Upper lobe of left lung (tissue), 6 donors: ENCODE measurements at places on chromosomes 7 and 10. TPM values are rescaled to one million over a fixed set of nuclear protein-coding genes. Genes with fewer than 3 reads are reported as not detected.

DNA sequence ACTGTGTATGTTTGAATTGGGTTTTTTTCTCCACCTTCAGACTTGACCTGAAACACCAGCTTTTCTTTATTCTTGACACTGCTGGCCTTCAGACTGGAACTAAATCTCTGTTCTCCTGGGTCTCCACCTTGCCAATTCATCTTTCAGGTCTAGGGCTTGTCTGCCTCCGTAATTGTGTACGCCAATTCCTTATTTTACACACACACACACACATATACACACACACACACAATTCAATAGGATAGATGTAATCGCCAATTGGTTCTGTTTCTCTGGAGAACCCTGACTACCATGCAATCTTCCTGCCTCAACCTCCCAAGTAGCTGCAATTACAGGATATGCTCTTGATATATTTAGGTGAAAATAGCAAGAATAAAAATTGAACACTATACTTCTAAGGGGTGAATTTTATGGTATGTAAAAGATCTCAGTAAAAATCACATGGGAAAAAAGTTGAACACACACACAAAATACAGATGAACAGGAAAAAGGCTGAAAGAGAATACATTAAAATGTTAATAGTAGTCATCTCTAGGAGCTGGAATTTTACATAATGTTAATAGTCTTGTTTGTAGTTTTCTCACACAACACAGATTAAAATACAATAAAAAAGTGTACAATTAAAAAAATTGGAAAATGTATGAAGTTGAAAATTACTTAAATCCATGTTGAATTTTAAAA, 6.6 kb upstream of the VCL start:
- H3K4me3 ChIP-seq: no peak overlapping the region
- no peaks in the 10 kb centered on the region for H3K36me3 ChIP-seq
- peak overlapping the region; percentile 71 for H3K27ac ChIP-seq

DNA sequence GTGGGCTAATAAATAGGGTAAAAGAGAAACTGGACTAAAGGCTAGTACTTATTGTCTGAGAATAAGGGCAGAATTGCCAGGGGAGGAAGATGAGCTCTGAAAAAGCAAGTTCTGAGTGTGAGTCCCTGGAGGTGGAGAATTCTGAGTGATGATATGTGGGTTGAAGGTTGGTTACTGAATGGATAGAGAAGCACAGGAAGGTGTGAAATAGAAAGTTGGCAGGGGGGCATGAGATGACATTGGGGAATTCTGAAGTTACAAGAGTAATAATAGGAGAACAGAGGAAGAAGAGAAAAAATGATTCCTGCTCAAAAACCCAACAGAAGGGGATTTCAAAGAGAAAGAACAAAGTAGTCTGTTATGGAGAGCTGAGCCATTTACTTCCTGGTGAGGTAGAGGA, 76.9 kb downstream of the PRKCQ start:
- H3K27ac ChIP-seq: no peak overlapping the region
- no peaks in the 10 kb centered on the region for H3K27me3 ChIP-seq
- DNase-seq: no peak
- no peak overlapping the region for H3K4me3 ChIP-seq
- no peaks in the 10 kb centered on the region for H3K36me3 ChIP-seq
- no peaks in the 10 kb centered on the region for H3K4me1 ChIP-seq

- peaks cover 9% of the 10 kb centered on the region for H3K4me1 ChIP-seq
- H3K27me3 ChIP-seq: no peaks in the 10 kb centered on the region
- no peaks in the 10 kb centered on the region for H3K36me3 ChIP-seq
- DNase-seq: no peak
- H3K27ac ChIP-seq: peak overlapping the region; percentile 60
- H3K4me3 ChIP-seq: no peak overlapping the region
These were observed 37.0 kb downstream of the RPA3 start for GRCh38 chr7:7681191-7681935.

DNA sequence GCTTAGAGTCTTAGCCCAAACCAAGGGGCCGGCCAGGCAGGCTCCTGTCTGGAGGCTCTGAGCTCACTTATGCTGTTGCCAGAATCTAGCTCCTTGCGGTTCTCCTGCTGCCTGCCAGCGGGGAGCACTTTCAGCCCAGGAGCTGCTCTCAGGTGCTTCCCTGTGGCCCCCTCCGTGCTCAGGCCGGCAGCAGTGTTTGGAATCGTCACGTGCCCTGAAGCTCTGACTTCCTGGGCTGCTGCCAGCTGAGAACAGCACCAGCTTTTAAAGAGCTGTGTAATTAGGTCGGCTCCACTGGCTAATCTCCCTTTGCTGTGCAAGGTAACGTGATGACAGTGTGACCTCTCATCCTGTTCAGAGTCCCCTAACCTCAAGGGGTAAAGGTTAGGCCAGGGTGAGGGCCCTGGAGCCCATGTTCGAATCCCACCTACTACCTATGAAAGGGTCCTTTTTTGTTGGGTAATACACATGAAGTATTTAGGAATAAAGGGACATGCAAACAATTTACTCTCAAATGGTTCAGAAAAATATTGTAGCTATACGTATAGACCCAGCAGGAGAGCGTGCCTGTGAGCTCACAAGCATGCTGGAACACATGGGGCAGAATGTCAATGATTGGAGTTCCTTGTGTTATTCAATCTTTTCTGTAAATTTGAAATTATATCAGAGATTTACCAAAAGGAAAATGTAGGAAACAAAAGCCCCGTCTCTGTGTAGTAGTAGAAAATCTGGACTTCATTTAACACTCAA, 16.6 kb downstream of the ZNF862 start:
- peak; percentile 83 for DNase-seq
- H3K27ac ChIP-seq: no peak overlapping the region
- peaks cover 4% of the 10 kb centered on the region for H3K4me1 ChIP-seq
- H3K4me3 ChIP-seq: no peak overlapping the region

- H3K27ac ChIP-seq: no peak overlapping the region
- peaks cover 17% of the 10 kb centered on the region for H3K36me3 ChIP-seq
- DNase-seq: no peak
- H3K4me3 ChIP-seq: no peak overlapping the region
- H3K4me1 ChIP-seq: peaks cover 7% of the 10 kb centered on the region
- no peaks in the 10 kb centered on the region for H3K27me3 ChIP-seq
These were observed 37.9 kb downstream of the ZC3HC1 start for GRCh38 chr7:130013241-130013640.

DNA sequence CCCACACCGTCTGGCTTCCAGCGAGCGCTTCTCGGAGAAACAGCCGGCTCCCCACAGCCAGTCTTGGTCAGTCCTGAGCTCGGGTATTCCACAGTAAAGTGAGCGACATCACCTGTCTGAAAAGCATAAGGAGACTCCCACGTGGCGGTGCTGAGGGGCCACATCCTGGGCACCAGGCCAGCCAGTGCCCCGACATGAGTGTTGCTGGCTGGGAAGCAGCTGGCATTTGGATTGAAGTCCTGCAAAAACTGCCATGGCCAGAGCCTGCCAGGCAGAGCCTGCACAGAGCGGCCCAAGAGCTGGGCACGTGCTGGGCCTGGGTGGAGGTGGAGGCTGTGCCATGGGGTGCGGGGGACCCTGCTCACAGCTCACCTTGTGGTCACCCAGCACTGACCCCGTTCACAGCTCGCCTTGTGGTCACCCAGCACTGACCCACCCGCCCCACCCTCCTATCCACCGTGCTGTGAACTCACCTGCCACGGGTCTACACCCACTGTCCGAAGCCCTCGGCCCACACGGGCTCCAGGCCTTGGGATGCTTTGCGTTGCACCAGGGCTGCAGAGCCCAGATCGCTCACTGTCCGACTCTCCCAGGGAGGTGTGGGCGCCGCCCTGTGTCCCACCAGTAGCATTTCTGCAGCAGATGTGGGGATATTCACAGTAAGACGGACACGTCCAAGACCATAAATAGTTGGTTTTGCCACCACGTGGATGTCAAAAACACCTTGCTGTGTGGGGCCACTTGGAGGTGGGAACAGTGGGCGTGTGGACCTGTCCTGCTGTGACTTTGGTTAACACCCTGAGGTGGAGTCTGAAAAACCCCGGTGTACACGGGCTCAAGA, 48.8 kb downstream of the PITRM1 start:
- DNase-seq: peak; percentile 44
- no peak overlapping the region for H3K27ac ChIP-seq
- no peaks in the 10 kb centered on the region for H3K27me3 ChIP-seq
- no peak overlapping the region for H3K4me3 ChIP-seq

GRCh38 chr7:72476608-72477305, 64.6 kb upstream of the CALN1 start:
- H3K27ac ChIP-seq: no peak overlapping the region
- H3K36me3 ChIP-seq: no peaks in the 10 kb centered on the region
- H3K4me1 ChIP-seq: no peaks in the 10 kb centered on the region
- no peak for DNase-seq

DNA sequence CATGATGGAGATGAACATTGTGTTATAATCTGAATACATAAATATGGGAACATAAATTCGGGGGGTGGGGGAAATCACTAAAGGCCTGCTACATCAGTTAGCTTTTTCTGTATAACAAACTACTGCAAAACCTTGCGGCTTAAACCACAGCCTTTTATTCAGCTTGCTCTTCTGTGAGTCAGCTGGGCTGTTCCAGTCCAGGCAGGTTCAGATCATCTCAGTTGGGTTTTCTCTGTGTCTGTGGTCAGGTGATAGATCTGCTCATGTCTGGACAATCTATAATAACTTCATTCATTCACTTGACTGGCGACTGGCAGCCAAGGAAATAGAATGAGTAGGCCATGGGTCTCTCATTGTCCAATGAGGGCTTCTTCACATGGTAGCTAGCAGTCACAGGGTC, 23.5 kb downstream of the HTR7 start:
- DNase-seq: no peak
- H3K27me3 ChIP-seq: no peaks in the 10 kb centered on the region
- H3K4me3 ChIP-seq: no peak overlapping the region
- no peak overlapping the region for H3K27ac ChIP-seq

- H3K4me1 ChIP-seq: peaks cover 4% of the 10 kb centered on the region
- H3K4me3 ChIP-seq: peak overlapping the region; percentile 27
- no peaks in the 10 kb centered on the region for H3K36me3 ChIP-seq
- peak; percentile 88 for DNase-seq
- H3K27ac ChIP-seq: peak overlapping the region; percentile 9
These were observed 129.0 kb downstream of the MARCHF5 start for GRCh38 chr10:92419740-92420545.

GRCh38 chr7:99383791-99384370, 9.4 kb downstream of the ARPC1B start:
- peaks cover 36% of the 10 kb centered on the region for H3K36me3 ChIP-seq
- DNase-seq: no peak
- H3K27me3 ChIP-seq: no peaks in the 10 kb centered on the region
- no peak overlapping the region for H3K27ac ChIP-seq

GRCh38 chr7:140403878-140404564, at the start of gene RAB19:
Gene RAB19 (plus strand): TSS chr7:140404058. CDS start chr7:140407647, 3,589 bp downstream.
- peaks cover 13% of the 10 kb centered on the region for H3K4me1 ChIP-seq
- H3K36me3 ChIP-seq: no peaks in the 10 kb centered on the region
- peak within 1 kb of the TSS; percentile 37 for H3K4me3 ChIP-seq
- H3K27me3 ChIP-seq: no peaks in the 10 kb centered on the region

GRCh38 chr7:5635006-5635405, 146.5 kb downstream of the RNF216 start:
- no peaks in the 10 kb centered on the region for H3K27me3 ChIP-seq
- no peak overlapping the region for H3K4me3 ChIP-seq
- DNase-seq: no peak
- H3K4me1 ChIP-seq: peaks cover 40% of the 10 kb centered on the region
- peaks cover 24% of the 10 kb centered on the region for H3K36me3 ChIP-seq

DNA sequence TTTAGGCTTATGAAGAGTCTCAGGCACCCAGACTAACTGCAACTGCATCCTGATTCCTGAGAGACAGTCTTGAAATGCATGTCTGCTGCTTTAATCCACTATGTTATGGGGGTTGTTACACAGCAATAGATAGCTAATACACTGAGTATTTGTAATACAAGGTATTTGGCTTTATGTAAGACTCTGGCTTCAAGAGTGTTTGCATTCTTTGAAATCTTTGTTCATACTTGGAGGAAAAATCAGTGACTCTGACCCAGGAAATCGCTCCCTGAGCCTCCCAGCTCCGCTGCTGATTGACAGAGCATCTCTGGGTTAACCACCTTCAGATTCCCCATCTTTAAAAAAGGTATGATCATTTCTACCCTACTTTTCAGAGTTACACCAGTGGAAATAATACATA, 133.9 kb downstream of the MTPAP start:
- no peaks in the 10 kb centered on the region for H3K27me3 ChIP-seq
- H3K27ac ChIP-seq: no peak overlapping the region
- H3K4me1 ChIP-seq: peaks cover 6% of the 10 kb centered on the region
- H3K4me3 ChIP-seq: no peak overlapping the region
- no peak for DNase-seq

GIMAP4 gene
- 34.0 TPM for total RNA-seq

SPDYE9 gene
- not detected for total RNA-seq

FAM237B gene
- not detected for total RNA-seq

EIF4H gene
- 137 TPM for total RNA-seq
